ENCODE measurements at places on chromosomes 2 and 18. TPM values are rescaled to one million over a fixed set of nuclear protein-coding genes. Genes with fewer than 3 reads are reported as not detected.

DNA sequence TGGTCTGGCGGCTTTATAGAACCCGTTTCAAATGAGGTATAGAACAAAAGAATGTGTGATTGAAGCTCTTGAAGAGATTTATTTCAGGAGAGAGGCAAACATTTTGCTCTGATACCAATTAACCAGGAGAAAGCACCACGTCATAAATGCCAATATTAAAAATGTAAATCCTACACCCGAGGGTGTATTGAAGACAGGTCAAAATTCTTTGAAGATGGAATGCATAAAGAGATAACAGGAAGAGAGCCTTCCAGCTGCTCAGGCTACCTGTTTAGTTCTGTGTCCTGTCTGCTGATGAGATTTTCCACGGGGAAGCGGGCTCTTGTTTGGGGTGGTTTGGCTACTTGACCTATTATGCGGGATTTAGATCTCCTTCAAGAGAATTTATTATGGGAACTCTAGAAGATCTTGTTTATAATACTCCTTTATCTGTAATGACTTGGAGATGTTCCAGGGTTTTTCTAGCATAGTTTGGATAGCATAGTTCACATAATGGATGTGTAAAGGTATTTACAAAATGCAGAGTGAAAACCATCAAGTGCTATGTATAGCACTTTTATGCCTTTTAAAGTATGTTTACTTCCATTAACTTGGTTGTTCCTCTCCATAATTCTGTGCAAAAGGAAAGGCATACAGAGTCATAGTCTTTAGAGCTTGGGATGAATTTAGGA is 204.5 kb upstream of the SPRED2 start:
- no peak for DNase-seq

The NCOA1 gene
- total RNA-seq: 3.4 TPM

DNA sequence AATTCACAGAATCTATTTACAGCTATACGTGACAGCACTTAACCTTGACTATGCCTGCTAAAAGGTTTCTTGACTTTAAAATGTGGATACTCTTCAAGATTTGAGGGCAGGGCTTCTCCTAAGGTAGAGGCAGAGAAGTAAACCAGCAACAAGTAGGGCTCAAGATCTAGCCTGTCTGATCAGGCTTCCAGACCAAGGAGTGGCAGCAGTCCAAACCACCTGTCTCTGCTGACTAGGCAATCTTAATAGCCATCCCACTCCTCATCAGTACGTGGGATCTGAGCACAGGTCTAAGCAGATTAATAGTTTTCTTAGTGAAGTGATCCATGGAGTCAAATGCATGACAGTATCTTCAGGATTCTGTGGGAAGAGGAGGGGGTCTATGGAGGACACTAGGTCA is 100.4 kb downstream of the GPD2 start:
- peak; percentile 40 for DNase-seq

DNA sequence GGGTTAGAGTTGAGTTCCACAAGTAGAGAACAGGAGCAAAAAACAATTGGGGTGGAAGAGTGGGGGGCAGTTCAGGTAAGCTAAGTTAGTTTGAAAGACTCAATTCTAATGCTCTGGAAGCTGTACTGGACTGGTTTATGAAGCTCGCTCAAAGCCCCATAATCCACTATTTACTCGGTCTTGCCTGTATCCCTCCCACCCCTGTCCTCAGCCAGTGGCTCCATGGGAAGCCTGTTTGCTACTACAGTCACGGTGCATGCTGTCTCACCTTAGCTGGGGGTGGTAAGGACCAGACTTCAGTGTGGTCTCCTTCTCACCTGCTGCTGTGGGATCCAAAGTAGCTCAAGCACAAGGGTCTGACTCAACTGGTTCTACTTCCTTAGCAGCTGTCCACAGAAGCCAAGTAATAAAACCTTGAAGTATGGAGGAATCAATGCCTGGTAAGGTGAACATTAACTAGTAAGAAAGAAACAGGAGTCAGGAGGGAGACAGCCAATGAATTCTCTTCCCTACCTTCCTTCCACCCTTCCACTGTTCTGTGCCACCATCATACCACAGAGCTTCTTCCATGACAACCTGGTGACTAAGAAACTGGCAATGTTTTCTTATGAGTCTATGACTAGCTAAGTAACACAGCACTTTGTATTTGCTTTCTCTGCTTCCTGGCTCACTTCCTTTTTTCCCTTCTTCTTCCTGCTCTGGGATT is 230.8 kb downstream of the SRBD1 start:
- peak; percentile 68 for DNase-seq

The NPPC gene
- total RNA-seq: not detected

The PLEKHH2 gene
- total RNA-seq: 4.5 TPM

The NEURL3 gene
- not detected for total RNA-seq

GRCh38 chr2:56025469-56026193 is 102.0 kb upstream of the EFEMP1 start:
- DNase-seq: peak; percentile 15

DNA sequence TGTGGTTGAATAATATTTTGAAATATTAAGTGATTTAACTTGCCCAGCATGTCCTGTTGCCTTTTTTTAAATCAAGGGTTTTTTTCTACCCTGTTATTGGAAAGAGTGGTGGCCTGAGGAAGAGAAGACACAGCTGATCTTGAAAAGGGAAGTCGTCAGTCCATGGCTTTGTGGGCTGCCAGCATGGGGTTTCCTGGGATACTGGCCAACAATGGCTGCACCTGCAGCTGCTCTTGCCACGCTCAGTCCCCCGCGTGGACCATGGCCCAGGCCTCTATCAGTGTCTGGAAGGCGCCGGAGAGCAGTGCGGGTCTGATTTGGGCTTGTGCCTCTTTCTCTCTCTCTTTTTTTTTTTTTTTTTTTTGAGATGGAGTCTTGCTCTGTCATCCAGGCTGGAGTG is 99.3 kb downstream of the ASB1 start:
- DNase-seq: no peak

The SCYGR4 gene
- total RNA-seq: not detected

- no peak for DNase-seq
Observed at GRCh38 chr2:49858657-49859056, 704.3 kb upstream of the FSHR start.

- DNase-seq: peak; percentile 18
Observed at GRCh38 chr18:63342206-63342605, 22.6 kb upstream of the BCL2 start.

The SLC38A11 gene
- not detected for total RNA-seq

DNA sequence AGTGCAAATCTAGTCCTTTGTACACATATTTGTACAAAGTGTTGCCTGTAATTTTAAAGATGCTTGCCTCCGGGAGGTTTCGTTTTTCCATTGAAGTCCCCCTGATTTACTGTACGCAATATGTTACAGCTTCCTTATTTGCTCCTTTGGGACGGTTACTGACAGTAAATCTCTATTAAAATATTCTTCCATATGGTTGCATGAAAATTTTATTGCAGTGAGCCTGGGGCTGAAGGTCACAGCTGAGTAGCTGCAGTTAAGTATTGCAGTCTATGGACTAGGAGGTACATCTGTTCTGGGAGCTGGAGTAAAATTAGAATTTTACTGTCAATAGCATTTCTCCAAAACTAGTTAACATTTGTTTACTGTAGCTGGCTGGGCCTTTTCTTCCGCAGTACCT is 119.2 kb downstream of the ETAA1 start:
- DNase-seq: no peak

DNA sequence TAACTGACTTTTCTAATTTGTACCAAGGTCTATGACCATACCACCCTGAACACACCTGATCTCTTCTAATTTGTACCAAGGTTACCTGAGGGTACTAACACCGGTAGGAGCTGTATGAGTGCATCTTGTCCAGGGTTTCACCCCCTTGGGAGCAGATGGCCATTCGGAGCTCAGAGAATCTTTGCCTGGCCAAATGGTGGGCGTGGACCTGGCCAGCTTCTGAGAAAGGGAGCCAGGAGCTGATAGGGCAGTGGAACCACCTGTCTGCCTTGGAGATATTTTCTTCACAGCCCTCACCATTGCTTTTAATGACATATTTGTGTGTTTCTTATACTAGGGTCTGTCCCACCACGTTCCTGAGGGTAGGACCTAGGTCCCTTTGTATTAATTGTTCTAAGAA is 188.9 kb downstream of the LDLRAD4 start:
- DNase-seq: no peak

- DNase-seq: no peak
Observed at GRCh38 chr2:47655563-47655880, 127.4 kb upstream of the MSH6 start.

The TMEM182 gene
- total RNA-seq: 4.9 TPM

- DNase-seq: no peak
Observed at GRCh38 chr18:28153485-28154065, 23.4 kb downstream of the CDH2 start.

DNA sequence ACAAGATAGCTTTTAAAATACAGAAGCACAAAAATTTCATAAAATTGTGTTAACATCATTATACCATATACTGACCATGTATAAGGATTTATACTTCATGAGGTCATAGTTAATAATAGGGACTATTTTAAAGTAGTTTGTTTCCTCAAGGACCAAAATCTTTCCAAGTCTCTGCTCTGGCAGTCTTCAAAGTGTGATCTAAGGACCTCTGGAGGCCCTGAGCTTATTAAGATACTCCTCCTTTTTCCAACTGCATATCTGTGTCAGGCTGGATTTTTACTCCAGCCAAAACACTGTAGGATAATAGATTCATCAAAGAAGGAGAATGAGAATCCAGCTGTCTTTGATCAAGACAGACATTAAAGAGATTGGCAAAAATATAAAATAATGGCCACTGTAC is 1.7 kb upstream of the SCYGR2 start:
- DNase-seq: no peak

DNA sequence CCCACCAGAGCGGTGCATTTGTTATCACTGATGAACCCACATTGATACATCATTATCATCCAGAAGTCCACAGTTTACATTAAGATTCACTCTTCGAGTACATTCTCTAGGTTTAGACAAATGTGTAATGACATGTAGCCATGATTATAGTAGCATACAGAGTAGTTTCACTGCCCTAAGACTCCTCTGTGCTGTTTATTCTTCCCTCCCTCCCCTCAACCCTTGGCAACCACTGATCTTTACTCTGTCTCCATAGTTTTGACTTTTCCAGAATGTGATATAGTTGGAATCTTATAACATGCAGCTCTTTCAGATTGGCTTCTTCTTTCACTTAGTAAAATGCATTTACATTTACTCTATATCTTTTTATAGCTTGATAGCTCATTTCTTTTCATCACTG is 31.2 kb upstream of the GREB1L start:
- no peak for DNase-seq

DNA sequence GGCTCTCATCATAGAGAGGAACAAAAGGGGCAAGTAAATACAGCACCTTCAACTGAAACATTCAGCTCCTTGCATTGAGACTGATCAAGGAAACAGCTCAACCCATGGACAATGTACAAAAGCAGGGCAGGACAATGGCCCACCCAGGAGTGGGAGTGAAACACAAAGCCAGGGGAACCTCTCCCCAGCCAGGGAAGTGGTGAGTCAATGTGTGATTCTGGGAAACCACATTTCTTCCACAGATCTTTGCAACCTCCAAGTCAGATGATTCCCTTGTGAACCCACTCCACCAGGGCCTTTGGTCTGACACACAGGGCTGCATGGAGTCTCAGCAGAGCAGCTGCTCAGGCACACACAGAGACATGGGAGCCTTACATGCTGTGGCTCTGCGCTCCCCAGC is 294.5 kb downstream of the NR4A2 start:
- DNase-seq: no peak

DNA sequence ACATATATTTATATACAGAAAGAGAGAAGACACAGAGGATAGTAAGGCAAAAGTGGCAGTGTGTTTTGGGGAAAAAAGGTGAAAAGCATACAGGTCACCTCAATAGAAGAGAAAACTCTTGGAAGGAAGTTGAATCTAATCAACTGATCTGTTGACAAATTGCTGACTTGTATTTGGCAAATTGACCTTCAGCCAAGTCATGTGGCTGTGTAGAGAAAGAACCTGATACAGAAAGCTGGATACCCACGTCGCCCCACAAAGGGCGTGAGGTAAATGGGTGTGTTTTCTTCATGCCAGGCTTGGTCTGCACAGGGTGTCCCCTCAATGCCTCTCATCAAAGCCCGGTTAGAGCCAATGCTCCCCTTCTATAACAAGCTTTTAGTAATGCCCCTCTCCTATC is 230.0 kb upstream of the KLHL29 start:
- DNase-seq: no peak

- DNase-seq: no peak
Observed at GRCh38 chr2:152015552-152015951, 83.3 kb downstream of the CACNB4 start.

DNA sequence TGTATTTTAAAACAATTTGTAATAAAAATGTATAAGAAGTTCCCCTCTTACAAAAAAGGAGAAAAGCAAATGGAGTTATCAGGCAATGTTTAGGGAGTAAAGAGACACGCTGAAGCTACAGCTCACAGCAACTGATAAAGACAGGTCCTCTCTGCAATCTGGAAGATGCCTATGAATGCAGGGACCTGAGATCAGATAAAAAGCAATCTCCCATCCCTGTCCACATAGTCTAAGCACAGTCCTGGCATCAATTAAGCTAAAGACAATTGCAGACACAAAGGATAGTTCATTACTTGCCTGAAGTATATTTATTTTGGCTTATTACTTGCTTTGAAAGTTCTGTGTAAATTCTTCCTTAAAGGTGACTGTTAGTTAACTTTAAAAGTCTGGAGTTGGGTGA is 5.0 kb downstream of the EIF2AK3 start:
- no peak for DNase-seq

GRCh38 chr2:196725882-196726281 is 73.6 kb downstream of the GTF3C3 start:
- DNase-seq: no peak

GRCh38 chr2:240624950-240625621 is at the start of gene GPR35:
TSS of gene GPR35 (plus strand) at chr2:240625480. CDS start at chr2:240629953, 4,473 bp downstream.
- DNase-seq: no peak

- no peak for DNase-seq
Observed at GRCh38 chr2:141186413-141187074, 944.3 kb downstream of the LRP1B start.

The RTP5 gene
- not detected for total RNA-seq

- DNase-seq: no peak
Observed at GRCh38 chr2:3656762-3657721, 958 bp upstream of the ALLC start.

GRCh38 chr2:145760781-145761649 is 1241.1 kb upstream of the ZEB2 start:
- DNase-seq: peak; percentile 92

DNA sequence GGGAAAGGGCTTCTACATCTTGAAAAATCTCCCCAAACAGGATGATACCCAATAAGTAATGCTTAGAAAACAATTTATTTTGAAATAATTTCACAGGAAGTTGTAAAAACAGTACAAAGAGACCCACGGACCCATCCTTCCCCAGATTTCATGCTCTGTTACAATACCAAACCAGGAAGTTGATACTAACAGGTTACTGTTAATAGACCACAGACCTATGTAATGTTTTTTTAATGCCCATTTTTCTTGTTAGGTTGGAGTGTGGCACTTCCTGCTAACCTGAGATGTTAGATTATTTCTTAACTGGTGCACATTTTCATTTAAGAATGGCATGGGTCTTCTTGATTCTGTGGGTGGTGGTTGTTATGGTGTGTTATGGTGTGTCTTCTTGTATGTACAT is 21.4 kb upstream of the MGAT5 start:
- no peak for DNase-seq

Measured in bronchial epithelial cell (primary cell).